Stimulated activated CD4-positive, alpha-beta T cell treated with anti-CD3 and anti-CD28 coated beads, Interleukin-15, amount 100 ng/mL, for 1 hour (primary cell): ENCODE measurements at places on chromosomes 5 and 9.

GRCh38 chr5:172002840-172003512, 3.5 kb downstream of the FBXW11 start:
- DNase-seq = no peak

DNA sequence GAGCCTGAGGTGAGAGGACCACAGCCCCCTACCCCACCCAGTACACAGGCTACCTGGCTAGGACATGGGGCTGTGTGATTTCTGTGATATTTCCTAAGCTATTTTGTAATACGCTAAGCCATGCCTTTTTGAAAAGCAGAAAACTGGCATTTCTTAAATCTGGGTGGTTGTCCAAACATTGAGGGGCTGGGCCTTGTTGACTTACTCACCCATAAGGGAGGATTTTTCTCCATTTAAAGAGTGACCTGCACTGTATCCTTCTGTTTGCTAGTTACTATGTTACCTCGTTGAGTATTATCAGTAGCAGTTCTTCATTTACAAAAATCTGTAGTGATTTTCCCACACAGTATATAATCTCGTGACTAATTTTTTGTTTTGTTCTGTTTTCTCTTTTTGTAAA, 117.5 kb upstream of the OTULINL start:
- DNase-seq = no peak

DNA sequence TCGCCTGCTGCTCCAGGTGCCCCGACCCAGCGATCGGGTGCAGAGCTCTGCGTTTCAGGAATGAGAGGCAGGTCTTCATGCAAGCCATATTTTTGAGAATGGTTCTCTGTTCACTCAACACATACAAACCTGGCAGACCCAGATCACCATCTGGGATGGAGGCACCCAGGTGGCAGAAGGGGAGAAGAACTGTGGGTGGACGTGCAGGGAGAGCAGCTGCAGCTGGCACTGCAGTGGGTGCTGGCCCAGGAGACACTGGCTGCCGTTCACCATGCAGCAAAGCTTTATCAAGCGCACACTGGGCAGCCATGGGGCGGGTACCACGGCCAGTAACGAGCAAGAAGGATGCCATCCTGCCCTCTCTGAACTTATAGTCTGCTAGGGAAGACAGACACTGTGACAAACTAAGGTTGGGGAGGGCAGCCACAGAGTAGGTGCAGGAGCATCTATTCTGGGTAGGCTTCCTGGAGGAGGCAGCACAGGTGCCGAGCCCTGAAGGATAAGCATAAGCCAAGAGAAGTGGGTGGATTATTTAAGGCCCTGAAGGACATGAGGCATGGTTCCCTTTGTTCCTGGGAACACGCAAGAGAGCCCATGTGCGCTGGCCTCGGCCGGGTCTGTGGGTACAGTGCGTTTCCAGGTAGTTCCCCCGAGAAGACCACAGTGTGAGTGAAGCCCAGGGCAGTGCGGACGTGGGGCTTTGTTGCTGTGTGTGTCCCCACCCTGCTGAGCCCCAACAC, 46.2 kb upstream of the FCN2 start:
- DNase-seq = no peak

DNA sequence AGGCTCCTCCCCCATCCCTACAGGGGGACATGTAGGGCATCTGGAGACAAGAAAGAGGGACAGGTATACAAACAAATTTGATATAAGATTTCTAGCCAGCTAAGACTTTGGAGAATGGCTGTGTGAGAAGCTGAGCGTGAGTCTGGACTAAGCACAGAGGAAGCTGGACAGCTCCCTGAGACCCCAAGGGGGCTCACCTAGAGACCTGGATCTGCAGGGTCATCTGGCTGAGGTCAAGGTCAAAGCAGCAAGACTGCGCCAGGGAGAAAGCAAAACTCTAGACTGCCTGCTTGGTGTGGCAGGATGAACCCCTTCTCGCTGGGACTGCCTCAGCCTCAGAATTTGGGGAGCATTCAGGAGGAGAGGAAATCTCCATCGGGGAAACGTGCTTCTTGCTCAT, 8.0 kb upstream of the GSN start:
- no peak for DNase-seq
